ENCODE measurements at places on chromosomes 6 and 20.

- DNase-seq, result no peak
Observed at GRCh38 chr20:11716239-11716944, 201.3 kb upstream of the BTBD3 start.

DNA sequence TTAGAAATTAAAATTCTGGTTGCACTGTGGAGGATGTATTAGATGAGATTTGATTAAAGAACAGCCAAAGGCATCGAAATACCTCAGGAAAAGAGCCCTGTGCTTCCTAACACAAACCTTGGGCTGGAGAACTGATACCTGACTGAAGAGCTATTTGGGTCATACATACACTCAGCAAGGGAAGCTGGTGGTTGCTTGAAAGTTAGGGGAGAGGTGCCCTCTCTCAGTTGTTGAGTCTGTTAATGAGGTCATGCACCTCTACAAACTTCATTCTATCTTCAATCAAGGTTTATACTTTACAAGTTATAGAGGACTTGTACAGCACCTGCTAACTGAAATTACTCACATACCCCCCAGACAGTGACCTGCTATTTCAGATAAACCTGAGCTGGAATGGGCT lies 25.5 kb downstream of the FAM184A start:
- no peak for DNase-seq

DNA sequence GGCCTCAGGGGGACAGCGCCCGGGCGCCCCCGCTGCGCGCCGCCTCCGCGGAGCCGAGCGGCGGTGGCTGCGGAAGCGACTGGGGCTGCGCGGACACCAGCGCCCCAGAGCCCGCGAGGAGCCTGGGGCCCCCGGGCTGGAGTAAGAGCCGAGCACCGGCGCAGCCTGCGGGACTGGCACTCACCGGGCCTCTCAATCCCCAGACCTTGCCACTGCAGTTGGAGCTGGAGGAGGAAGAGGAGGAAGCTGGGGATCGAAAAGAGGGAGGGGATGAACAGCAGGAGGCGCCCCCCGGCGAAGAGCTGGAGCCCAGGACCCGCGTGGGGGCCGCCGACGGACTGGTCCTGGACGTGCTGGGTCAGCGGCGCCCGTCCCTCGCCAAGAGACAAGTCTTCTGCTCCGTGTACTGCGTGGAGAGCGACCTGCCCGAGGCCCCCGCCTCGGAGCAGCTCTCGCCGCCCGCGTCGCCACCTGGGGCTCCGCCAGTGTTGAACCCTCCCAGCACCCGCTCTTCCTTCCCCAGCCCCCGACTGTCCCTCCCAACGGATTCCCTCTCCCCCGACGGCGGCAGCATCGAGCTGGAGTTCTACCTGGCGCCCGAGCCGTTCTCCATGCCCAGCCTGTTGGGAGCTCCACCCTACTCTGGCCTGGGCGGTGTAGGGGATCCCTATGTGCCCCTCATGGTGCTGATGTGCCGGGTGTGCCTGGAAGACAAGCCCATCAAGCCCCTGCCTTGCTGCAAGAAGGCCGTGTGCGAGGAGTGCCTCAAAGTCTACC lies 590 bp downstream of the RNF217 start:
- no peak for DNase-seq

- DNase-seq, result no peak
Observed at GRCh38 chr6:35512740-35513139, at the start of gene TULP1. Gene TULP1, minus strand, starts transcription at chr6:35512896. Its CDS starts 38 bp downstream, at chr6:35512858.

GRCh38 chr6:112626468-112627082 lies 279.4 kb downstream of the RFPL4B start:
- DNase-seq, result no peak

DNA sequence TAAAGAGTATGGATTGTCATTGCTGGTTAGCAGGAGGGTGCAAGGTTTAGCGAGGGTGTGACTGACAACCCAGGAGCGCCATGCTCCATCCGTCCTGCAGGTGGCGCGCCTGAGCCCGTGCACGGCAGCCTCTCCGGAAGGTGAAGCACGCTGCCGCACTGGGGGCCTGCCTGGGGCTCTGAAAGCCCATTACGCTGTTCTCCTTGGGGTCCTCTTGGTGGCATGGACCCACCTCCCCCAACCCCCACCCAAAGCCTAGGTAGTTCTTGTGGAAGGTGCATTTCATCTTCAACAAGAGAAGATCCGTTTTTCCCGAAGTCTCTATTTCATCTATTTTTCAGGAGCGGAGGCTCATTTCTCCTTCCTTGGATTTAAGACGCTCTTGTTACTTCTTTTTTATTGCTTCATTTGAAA lies 197.4 kb upstream of the KCNG1 start:
- DNase-seq, result no peak

- DNase-seq, result no peak
Observed at GRCh38 chr20:57108742-57109570, 157.5 kb downstream of the BMP7 start.

- no peak for DNase-seq
Observed at GRCh38 chr6:48486876-48487275, 375.9 kb upstream of the PTCHD4 start.

DNA sequence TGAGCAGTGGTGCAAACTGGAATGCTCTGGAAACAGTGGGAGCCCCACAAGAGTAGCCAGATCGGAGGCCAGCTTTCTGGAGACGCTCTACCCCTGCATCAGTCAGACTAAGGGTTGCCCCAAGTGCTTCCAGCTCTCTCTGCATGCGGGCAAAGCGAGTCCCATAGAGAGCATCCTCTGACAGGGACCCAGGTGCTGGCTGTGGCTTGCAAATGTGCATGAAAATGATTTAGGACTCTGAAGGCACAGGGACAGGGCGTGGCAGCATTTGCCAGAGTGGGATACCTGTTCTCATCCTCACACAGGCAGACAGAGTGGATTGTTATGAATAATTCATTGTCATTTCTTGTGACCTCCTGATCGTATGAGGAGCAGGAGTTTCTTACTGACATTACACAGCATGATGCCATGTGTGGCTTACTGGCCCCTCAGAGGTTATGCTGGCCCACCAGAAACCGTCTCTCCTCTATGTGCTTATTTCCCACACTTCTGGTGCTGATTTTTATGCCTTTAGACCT lies 10.3 kb downstream of the RIN2 start:
- DNase-seq, result no peak

DNA sequence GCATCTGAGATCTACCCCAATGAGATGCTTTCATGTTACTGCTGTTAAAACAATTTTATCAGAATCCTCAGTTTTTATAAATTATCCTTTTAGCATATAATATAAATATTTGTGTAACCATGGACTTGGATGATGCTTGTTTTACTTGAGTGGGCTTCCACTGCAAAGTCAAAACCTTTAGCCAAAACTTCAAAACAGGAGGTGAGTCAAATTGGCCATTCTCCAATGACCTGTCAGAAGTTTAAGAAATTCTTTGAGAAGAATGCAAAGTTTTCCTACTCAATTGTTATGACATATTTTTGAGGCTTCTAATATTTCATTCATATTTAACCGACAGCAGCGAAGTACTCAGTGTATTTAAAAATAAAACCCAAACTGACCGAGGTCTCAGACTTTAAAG lies 507.9 kb downstream of the EYS start:
- no peak for DNase-seq

DNA sequence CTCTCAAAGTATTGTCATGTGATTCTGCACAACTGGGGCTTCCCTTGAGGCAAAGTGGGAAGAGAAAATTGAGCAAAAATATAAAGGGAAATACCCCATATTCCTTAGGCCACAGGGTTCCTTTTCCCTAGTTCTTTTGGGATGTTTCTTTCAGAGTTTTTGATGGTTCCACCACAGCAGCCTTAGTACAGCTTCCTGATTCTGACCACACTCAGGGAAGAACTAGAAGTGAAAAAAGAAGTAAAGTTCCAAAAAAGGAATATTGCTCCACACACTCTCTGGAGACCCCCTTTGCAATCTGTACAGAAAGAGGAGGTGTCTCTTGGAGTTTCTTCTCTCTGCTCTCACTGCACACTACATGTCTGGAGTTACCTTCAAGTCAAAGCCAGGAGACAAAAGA lies 27.9 kb upstream of the HLA-DQA2 start:
- no peak for DNase-seq

- DNase-seq, result no peak
Observed at GRCh38 chr20:44429017-44429339, 46.7 kb upstream of the TTPAL start.

DNA sequence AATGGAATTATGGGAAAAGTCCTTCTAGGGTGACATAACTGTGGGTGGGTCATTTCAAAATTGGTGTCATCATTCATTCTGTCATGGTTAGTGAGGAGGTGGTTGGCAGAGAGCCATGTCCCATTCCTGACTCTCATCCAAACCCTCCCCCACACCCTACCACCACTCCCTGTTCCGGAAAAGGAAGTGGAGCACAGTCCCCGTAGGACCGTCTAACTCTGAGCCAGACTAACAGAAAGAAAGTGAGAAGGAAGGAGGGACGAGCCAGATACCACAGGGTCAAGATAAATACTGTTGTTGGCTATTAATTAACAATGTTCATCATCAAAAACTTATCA lies 4.8 kb downstream of the TRIM10 start:
- no peak for DNase-seq

GRCh38 chr20:37841389-37841788 lies 61.5 kb upstream of the VSTM2L start:
- no peak for DNase-seq

DNA sequence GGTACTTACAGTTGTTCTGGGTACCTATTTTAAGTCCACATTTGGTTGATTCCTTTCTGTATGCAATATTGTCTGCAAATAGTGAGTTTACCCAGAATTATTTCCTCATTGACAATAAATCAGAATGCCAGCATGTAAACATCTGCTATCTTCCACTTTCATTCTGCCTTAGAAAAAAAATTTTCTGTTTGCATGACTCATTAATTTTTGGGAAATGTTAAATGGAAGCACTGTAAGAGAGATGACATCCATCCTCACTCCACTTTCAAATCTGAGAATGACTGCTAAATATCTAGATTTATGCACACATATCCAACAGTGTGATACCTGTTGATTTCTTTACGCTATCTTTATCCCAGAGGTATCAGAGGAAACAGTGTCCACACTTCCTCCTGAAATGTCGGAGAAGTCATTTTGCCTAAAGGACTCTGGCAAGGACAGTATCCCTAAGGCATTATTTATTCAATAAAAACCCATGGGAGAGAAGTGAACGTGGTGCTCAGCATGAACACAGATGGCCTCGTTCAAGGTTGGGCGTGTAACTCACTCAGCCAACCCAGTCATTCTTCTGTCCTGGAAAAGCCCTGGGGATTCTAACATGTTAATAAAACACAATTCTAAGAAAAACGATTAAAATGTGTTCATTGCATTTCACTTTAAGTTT lies 780.9 kb downstream of the QKI start:
- DNase-seq, result no peak

- no peak for DNase-seq
Observed at GRCh38 chr6:138594758-138595140, 95.5 kb upstream of the NHSL1 start.
